ENCODE measurements at places on chromosomes 4 and X.

DNA sequence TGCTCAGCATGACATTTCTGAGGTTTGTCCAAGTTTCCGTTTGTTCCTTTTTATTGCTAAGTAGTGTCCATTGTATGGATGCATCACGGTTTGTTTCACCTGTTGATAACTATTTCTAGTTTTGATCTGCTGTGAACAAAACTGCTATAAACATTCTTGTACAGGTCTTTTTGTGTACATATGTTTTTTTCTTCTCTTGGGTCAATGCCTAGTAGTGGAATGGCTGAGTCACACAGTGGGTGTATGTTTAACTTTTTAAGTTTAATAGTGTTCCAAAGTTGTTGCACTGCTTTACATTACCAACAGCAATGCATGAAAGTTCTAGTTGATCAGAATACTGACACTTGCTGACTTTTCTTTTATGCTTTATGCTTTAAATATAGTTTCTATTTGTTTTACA is 76.7 kb downstream of the MAOB start:
- DNase-seq, result no peak

DNA sequence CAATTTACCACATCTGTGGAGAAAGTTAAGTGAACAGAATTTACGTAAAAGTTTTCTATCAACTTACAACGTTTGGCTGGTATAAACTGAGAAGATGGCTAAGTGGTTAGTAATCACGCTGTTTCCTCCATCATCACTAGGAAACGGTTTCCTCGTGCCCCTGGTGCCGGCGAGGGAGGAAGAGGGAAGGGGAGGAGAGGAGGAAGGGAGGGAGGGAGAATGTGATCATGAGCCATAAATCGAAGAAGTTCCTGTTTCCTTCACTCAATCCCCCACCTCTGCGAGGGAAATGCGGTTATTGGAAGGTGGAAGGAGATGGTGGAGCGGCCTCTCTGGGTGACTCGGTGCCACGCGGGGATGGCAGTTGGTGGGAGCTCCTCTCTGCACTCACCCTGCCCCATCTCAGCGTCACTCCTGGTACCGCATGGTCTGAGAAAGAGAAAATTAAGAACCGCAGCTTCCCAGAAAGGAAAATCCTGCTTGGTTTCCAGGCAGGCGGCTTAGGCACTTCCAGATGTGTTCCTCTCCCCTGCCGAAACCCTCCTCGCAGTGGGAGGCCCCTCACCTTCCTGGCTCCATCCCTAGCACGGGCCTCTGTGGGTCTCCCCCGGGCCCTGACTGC is 216.8 kb downstream of the AFAP1 start:
- DNase-seq, result no peak

GRCh38 chr4:105025263-105026017 is 121.2 kb upstream of the TET2 start:
- DNase-seq, result no peak

GRCh38 chrX:44651358-44651757 is 108.7 kb upstream of the FUNDC1 start:
- no peak for DNase-seq

- no peak for DNase-seq
These were observed 101.9 kb downstream of the IGSF1 start for GRCh38 chrX:131187206-131187605.

- DNase-seq, result no peak
These were observed 504.5 kb upstream of the FRG1 start for GRCh38 chr4:189436207-189436606.

DNA sequence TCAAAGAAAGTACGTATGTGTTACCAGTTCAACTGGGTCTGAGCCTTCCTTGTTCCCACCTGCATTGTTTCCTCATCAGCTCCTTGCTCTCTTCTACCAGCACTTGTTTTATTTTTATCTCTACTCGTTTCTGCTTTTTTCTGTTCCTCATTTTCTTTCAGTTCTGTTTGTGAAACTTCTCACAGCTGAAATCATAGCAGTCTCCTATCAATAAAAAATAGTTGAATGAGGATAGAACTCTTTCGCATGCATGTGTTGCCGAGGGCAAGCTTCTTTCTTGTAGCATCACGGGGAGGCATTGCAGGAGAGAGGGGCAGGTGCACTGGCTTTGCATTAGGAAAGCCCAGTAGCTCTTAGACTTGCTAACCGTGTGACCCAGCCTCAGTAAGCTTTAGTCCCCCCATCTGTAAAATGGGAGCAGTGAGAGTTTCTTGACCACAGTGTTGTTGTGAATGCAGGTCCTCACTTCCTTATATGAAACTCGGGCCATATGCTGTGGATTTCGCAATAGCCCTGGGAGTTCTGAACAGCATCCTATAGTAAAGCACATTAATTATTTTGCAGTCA is 24.7 kb downstream of the OFD1 start:
- DNase-seq, result no peak

- DNase-seq, result peak; percentile 28
These were observed 1.2 kb downstream of the GUCY1A1 start for GRCh38 chr4:155667568-155668511.

GRCh38 chrX:42021058-42021457 is 97.7 kb upstream of the CASK start:
- no peak for DNase-seq

DNA sequence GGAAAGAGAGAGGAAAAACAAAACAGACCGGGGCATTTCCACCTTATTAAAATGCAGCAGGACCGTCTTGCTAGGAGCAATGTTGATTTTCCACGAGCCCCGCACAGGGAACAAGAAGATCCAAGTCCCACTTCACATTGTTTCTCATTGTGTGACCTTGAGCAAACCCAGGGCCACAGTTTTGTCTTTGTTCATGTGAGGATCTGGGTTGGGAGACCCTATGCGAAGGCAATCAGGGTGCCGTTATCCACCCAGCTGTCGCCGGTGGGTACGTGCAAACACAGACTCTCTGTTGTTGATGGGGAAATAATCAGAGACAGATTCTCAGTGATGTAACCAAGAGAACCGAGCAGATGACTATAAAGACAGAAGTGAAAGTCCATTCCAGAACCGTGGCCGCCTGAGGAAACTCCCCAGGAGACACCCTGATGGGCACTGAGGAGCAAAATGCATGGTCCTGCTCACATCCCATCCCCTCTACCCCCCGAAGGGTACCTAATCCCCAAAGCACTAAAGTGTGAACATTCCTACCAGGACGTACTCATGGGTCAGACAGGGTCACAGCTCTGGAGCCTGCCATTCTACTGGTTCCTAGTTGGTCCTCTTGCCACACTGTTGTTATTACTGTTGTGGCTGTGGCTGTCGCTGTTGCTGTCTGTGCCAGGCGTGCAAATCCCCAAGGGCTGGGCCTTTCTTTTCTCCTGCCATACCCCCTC is 102.7 kb upstream of the RBPJ start:
- DNase-seq, result no peak

- no peak for DNase-seq
These were observed 92.2 kb upstream of the SPRY1 start for GRCh38 chr4:123304151-123304964.

DNA sequence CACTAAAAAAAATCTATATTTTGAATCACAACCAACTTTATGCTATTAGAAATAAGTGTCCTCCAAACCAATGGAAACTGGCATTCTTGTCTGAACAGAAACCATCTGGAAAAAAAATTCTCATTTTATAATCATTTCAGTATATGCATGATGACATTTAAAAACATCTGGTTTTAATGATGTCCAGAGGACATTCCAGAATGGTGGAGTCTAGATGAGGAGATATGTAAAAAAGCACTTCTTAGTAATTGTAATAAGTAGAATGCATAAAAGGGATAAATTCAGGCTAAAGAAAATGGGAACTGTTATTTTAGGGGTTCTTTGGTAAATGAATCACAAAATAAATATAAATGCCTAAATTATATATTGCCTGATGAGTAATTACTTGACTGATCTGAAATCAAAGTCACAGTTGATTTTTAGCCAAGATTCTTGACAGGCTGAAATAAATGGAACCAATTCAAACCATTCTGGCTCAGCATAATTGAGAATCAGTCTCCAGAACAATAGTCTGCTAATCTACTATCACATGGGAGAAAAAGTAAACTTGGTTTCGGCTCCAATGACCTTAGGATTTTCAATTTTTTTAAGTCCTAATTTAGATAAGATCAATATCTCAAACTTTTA is 636.6 kb downstream of the FAT4 start:
- DNase-seq, result no peak

DNA sequence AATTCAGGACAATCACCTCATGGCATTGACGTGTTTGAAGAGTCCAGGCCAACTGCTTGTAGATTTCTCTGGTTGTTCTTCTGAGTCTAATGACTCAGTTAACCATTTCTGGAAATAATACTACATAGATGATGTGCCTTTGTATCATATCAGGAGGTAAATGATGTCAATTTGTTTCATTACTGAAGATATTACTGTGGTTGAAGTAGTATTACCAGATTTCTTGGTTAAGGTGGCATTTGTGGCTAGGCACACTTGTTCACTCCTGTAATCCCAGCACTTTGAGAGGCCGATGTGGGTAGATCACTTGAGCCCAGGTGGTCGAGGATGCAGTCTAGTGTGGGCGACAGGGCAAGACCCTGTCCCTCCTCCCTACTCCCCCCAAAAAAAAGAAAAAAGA is 15.7 kb downstream of the RPL9 start:
- no peak for DNase-seq

DNA sequence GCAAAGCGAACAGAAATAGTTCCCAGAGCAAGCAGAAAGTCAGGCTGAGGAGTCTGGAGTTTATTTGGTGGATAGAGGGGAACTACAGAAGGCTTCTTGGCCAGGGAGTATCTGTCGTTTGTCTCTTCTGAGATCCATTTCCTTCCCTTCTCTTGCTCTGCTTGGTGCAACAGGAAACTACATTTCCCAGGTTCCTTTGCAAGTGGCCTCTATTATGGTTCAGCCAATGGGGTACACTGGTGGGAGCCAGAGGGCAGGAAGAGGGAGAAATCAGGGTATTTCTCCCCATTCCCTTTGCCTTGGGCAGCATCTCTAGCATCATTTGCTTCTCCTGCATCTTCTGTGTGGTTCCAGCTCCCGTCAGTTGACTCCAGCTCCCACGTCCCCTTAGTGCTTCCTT is 142.1 kb downstream of the BCOR start:
- no peak for DNase-seq
